Stimulated activated effector memory CD8-positive, alpha-beta T cell treated with anti-CD3 and anti-CD28 coated beads, Interleukin-12 subunit alpha, Interleukin-12 subunit beta, amount 100 ng/mL, for 72 hours (primary cell): ENCODE measurements at places on chromosomes 2 and 18.

DNA sequence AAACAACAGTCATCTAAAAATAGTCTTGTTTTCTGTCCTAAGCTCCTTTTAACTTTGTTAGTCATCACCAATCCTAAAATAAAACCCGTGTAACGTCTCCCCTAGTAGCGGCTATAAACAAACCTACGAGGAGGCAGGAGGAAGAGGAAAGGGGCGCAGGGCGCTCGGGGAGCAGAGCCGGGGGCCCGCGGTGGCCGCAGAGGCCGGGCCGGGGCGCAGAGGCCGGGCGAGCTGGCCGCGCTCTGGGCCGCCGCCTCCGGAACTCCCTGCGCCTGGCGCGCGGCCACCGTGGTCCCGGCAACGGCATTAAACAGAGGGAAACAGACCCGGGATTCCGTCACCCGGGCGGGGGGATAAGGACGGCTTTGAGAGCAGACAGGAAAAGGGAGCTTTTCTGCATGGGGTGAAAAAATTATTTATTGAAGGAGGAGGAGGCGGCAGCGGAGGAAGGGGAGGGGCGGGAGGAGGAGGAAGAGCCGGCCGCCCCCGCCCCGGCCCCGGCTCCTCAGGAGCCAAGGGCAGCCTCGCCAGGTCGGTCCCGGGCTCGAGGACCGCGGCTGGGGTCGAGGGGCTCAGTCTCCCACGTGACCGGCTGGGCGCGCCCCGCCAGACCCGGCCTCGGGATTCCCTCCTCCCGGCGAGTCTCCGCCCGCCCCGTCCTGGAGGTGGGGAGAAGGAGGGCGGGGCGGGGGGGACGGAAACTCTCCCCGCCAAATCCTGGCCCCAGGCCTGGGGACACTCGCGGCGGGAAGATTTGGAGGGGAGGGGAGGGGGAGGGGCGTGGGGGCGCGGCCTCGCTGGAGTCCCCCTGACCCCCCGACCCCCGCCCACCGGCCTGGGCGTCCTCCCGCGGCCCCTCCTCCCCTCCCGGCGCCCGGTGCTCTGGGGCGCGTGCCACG is 1.8 kb upstream of the NFATC1 start:
- no peak for DNase-seq

- no peak for DNase-seq
Observed at GRCh38 chr2:235102896-235103295, 151.1 kb downstream of the SH3BP4 start.

DNA sequence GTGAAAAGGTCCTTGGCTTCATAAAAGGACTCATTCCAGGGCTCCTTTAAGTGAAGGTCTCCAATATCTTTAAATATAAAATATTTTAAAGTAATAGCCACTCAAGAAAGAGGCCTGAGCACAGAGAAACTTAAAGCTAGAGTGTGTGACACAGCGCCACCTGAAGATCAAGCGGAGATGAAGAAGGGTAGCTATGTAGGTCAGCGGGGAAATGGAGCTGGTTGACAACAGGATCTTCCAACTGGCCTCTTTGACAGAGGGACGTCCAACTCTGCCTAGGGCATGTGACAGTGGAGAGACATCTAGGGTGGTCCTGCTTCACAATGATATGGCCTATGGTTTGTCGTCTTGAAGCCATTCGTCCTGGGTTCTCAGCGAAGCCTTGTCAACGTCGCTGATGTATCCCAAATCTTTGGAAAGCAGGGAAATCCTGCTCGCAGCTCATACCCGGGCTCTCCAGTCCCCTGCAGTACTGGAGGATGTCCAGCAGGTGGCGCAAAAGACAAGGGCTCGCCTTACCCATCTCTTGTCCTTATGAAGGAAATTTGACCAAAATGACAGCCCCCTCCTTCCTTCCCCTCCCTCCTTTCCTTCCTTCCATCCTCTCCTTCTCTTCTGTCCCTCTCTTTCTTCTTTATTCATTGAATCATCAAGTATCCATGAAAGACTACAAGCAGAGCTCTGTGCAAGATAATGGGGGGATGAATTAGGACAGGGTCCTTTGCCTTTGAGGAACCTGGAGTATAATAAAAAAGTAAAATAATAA is 59.6 kb downstream of the LONRF2 start:
- DNase-seq, result peak; percentile 72

DNA sequence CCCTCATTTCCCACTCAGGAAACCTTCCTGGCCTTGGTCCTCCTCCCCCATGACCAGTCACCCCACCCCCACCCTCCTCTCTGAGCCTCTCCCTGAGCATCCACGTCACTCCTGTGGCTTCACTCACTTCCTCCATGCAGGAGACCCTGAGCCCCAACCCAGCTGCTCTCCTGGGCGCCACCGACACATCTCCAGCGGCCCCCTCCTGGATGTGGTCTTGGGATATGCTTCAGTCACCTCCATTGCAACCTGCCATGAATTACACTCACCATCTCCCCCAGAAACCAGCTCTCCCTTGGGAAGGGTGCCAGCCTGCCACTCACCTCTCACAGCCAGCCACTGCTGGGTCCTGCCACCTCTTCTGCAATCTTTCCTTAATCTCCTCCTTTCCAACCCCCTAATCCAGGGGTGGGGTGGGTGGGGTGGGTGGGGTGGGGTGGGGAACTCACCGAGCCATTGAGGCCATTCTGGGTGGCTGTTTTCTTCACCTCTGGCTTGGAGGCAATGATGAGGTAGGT is 44.8 kb downstream of the CENPO start:
- no peak for DNase-seq

DNA sequence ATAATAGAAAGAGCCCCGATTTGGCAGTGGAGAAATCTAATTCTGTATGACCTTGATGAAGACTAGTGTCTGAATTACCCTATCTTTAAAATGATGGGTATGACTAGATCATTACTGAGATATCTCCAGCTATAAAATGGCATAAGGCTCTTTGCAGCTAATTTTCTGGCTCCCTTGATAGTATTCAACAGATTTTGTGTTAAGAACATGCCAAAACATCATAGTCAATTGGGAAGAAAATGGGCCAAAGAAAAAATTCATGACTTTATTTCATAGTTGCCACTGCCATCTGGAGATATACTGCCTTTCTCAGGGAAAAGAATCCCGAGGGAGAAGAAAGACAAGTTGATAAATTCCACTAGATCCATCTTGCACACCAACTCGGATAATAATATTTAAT is 1618.7 kb downstream of the LRP1B start:
- no peak for DNase-seq

GRCh38 chr2:170217778-170218251 is 39.9 kb downstream of the MYO3B start:
- no peak for DNase-seq

DNA sequence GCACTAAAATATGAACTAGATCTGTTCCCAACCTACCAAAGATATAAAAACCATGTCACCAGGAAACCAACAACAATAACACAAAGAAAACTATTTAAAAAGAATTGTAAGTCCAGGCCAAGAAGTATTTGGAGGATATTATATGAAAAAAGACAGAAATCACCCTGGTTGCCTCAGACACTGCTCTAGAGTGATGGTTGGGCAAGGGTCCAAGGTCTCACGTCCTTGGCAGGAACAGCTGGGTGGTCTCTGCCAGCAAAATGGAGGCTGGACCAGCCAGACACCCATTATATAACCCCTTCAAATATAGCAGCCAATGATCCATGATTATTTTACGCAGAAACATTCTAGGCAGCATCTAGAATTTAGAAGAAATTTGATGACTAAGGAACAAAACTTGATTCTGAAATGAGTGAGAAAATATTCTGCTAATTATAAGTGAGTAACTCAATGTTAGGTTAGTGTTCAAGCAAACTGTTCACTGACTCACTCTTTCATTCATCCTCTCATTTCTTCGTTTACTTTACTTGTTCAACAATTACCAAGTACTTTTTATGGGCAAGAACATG is 35.4 kb downstream of the MRPL35 start:
- no peak for DNase-seq

GRCh38 chr2:236627841-236628240 is 58.2 kb downstream of the ACKR3 start:
- no peak for DNase-seq

- no peak for DNase-seq
Observed at GRCh38 chr2:8671176-8671575, 10.7 kb upstream of the ID2 start.

DNA sequence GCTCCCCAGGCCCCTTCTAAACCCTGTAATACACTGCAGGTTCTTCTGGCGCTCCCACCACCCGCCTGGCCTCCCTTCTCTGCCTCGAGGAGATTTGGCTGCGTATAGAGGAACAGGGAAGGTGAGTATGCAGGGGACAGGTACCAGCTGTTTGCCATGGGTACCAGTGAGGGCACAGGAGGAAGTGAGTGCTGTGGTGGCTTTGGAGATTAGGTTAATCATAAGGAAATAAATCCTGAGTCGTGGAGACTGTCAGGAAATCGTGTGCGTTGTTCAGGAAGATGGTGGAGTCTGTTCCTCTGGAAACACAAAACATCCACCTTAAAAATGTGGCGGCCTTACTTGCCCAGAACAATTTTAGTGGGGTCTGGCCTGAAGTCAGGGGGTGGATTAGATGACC is 230.4 kb downstream of the FAM210A start:
- DNase-seq, result no peak

DNA sequence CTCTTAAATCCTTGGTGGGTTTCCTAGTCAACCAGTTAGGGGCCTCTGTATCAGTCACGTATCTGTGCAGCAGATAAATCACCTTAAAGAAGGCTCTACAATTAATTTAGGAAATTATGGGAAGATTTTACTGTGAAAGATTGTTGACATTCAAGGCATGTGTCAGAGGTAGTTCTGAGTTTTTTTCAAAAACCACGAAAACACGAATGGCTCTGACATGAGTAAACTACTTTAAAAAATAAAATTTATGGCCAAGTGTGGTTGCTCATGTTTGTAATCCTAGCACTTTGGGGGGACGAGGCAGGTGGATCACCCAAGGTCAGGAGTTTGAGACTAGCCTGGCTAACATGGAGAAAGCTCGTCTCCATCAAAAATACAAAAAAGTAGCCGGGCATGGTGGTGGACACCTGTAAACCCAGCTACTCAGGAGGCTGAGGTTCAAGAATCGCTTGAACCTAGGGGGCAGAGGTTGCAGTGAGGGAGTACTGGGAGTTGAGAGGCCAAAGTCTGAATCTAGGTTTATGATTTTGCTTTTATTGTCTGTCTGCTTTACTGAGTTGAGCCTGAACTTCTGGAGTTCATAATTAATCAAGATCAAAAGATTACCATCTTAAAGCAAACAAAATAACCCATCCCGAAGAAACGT is 77.1 kb downstream of the SPRED2 start:
- DNase-seq, result no peak

- no peak for DNase-seq
Observed at GRCh38 chr18:75546964-75547363, 119.5 kb upstream of the SMIM21 start.

GRCh38 chr2:62222674-62223073 is 26.8 kb downstream of the B3GNT2 start:
- no peak for DNase-seq
